ENCODE measurements at places on chromosomes 11 and 22.

GRCh38 chr11:19607656-19608360 lies 104.8 kb upstream of the NAV2 start:
- no peak for DNase-seq

GRCh38 chr11:8593935-8594909 lies at the start of gene STK33:
STK33 (minus strand) TSS chr11:8594228; CDS start chr11:8474905, 119,323 bp downstream.
- DNase-seq = peak; percentile 48

- no peak for DNase-seq
Observed at GRCh38 chr22:46829941-46830715, 67.7 kb downstream of the TBC1D22A start.

- DNase-seq = no peak
Observed at GRCh38 chr11:134539285-134539684, 127.2 kb upstream of the B3GAT1 start.

GRCh38 chr11:45752106-45752505 lies 52.8 kb upstream of the SLC35C1 start:
- no peak for DNase-seq

GRCh38 chr11:60625262-60625661 lies 74.2 kb upstream of the MS4A8 start:
- DNase-seq = no peak

DNA sequence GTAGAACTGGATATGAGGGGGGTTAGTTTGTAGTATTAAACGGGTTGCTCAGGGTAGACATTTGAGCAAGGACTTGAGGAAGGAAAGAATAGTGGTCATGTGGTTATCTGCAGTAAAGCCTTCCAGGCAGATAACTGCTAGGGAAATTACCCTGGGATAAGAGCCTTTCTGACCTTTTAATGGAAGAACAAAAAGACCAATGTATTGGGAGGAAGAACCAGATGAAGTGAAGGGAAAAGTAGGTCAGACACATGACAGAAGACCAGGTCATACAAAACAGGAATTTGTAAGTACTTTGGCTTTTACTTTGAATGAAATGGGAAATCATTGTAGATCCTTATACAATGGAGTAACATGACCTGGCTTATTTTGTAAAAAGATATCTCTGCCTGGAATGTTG lies 241.9 kb upstream of the CTSC start:
- DNase-seq = no peak

DNA sequence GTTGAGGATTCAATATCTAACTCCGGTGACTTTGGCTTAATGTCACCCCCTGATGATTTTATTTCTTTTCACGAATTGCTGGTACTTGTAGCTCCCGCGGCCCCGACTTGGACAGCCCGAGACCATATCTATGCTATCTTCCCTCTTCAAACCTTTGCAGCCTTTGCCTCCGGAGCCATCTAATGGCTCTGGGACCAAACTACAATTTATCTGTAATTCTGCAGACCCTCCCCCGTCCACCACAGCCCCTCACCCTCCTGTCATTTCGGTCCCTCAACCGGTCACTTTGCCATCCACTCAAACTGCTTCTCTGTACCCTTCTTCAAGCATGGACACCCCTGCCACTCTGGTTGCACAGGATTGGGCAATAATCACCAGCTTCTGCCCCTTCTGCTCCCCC lies 25.7 kb upstream of the ALDH3B2 start:
- no peak for DNase-seq
